ENCODE measurements at places on chromosomes 11 and 22.

- peak; percentile 66 for DNase-seq
These were observed 1.0 kb downstream of the MALAT1 start for GRCh38 chr11:65499713-65500386.

DNA sequence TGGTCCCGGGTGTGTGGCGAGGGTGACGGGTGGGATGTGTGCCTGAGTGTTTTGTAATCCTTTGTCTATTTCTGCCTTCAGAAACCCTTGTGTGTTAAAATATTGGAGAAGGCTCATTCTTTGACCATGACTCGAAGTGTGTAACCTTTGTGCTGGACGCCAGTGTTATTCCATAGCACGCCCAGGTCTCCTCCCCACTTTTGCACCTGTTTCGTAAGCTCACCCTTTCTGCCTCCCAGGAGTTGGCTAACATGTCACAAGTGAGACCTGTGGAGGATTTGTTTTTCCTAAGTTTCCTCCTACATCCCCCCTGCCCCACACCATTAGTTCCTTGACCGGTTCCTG lies 382 bp downstream of the C11orf54 start:
- DNase-seq: peak; percentile 71

GRCh38 chr22:20591660-20592310 lies 84.4 kb downstream of the MED15 start:
- peak; percentile 1 for DNase-seq

DNA sequence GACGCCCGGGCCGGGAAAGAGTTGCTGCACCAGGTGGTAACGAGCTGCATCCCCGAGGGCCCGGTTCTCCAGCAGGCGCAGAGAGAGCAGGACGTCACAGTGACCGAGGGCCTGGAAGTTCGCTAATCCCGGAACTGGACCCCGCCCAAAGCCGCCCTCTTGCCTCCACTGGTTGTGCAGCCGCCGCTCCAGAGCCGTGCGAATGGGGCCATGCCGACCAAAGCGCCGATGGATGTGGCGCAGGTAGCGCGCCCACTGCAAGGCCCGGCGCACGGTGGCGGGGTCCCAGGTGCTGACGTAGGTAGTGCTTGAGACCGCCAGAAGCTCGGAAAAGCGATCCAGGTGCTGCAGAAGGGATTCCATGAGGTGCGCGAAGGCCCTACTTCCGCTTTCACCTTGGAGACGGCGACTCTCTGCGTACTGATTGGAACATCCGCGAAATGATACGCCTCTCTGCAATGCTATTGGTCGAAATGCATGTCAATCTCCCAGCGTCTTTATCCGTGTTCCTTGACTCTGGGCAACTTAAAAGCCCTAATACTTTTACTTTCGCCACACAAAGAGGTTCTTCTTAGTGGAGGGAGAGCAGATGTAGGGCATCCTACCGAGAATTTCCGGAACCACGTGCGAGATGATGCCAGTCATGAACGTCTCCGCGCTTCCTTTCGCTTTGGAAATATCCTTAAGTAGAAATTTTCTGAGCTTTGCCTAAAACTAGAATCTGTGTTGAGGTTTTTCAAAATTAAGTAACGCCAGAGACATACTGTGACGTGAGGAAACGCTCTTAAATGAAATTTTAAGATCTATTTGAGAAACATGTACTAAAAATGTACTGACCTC lies at the start of gene FANCF:
Gene FANCF, minus strand, starts transcription at position 376 of the 840 bp plus-strand sequence. Its CDS starts 13 bp downstream, at position 363.
- peak; percentile 100 for DNase-seq

DNA sequence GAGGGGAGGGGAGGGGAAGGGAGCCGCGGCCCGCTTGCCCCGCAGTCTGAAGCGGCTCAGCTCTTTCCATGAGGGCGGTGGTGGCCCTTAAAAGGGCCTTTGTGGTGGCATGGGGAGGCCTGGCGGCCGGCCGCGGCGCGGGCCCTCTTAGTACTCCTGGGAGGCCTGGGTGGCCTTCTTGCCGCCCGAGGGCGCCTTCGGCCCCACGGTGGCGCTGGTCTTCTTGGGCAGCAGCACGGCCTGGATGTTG lies 6.9 kb downstream of the DPAGT1 start:
- no peak for DNase-seq

DNA sequence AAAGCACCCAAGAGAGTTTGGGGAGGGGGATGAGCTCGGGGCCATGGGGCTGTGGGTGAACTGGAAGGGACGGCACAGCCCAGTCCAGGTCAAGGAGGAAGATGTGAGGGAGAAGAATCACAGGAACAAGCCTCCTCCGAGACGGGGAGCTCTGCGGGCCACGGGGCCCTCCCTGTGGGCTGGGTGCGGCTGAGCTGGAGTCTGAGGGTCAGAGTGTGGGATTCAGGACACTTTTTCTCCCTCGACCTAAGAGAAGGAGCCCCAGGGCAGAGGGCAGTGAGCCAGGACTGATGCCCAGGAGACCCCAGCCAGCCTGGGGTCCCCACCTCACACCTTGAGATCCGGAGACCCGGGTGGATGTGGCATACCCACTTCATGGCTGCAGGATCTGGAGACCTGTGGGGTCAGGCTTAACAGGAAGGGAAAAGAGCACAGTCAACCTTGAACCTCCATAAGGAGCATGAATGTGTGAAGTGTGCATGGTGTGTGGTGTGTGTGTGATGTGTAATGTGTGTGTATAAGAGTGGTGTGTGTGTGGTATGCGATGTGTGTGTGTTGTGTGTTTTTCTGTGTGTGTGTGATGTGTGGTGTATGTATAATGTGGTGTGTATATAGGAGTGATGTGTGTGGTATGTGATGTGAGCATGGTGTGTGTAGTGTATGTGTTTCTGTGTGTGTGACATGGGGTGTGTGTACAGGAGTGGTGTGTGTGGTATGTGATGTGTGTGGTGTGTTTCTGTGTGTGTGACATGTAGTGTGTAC lies 504.6 kb downstream of the BRD1 start:
- no peak for DNase-seq

DNA sequence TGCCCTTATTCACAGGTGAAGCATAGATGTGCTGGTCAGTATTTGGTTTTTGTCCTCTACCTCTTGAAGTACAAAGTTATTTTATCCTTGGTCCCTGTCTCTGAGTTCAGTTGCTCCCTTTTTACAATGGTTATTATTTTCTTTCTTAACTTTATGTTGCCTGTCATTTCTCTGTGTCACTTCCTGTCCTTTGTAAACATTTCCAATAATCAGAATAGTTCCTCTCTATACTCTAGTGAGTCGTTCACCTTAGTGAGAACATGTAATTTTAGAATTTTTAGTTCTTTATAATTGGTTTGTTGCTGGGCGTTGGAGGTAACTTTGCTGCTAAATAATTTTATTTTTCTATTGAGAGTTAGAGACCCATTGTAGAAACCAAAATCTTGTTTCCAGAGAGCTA lies 16.0 kb downstream of the CSTPP1 start:
- no peak for DNase-seq
